ENCODE measurements at places on chromosomes 2 and 18.

GRCh38 chr2:50069454-50069853 lies 915.1 kb upstream of the FSHR start:
- no peak for DNase-seq

DNA sequence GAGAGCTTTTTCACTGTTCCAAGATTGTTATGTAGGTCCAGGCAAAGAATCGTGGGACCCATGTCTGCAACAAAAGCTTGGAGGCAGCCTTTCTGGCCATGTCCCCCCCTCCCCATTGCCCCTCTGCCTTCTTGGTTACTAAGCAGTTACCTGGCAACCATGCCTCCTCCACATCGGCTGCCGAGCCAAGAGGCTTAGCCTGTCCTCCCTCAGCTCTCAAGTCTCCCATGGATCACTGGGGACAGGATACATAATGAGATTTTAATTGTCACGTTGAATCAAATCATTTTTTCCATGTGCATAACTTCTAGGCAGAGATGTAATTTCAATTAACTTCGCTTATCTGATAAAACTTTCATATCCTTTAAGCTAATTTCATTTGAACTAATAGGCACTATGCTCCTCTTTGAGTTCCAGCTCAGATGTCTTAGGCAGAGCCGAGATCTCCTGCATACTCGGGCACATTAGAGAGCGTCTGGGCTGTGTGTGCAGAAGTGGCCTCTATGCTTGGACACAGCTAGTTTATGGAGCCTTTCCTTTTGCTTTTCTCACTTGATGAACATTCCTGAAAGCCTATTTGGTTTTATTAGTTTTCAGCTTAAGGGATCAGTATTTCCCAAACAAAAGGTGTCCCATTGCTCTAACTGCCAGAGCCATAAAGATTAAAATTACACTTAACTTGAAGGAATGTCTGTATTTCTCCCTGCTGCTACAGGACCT lies 80.7 kb downstream of the LYPD1 start:
- no peak for DNase-seq

DNA sequence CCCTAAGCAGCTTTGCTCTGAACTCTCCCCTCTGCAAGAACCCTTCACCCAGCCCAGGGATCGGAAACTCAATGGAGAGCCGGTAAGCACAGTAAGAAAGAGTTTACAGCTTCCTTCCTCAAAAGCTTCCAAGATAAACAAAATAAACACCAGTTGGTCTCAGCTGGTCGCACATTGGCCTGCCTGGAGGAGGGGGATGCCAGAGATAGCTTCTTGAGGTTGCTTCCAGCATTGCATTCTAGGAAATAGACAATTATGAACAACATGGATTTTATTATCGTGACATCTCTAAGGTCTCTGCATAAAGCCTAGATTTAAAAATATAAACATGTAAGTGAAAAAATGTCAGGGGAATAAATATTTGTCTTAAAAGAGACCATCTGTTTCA lies 141.5 kb upstream of the PKDCC start:
- no peak for DNase-seq

GRCh38 chr2:118250001-118250400 lies 161.7 kb downstream of the INSIG2 start:
- no peak for DNase-seq

DNA sequence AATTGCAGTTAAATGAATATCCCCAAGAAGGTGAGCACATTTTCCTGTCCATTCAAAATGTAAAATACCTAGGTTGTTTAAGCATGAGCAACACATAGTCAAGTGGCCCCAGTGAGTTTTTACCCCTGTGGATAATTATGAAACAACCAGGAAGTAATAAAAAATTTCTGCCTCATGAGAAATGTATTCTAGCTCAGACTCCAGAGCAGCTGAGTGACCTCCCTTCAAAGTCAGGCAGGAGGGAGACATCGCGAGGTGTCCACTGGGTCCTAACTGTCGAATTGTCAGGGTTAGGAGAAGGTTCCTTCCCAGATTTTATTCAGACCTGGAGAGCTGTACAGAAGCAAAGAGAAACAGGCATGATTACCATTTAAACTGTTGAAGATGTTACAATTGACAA lies 416.6 kb upstream of the SMIM21 start:
- no peak for DNase-seq

DNA sequence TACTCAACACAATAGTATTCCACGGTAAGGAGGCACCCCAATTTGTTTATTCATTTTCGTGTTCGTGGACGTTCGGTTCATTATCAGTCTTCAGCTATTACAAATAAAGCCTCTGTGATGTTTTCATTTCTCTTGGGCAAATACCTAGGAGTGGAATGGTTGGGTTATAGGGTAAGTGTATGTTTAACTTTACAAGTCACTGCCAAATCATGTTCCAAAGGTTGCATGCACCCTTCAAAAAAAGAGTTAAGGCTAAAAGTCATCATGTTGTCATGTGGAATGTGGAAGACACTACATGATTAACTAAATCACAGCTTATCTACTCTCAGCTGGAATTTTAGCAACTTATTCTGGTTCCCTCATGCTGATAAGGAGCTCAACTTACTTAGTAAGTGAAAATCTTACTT lies 15.8 kb downstream of the INO80C start:
- DNase-seq = no peak

- DNase-seq = no peak
Measured at GRCh38 chr2:36492216-36492945, 105.6 kb downstream of the FEZ2 start.

- no peak for DNase-seq
Measured at GRCh38 chr2:23148342-23148741, 236.6 kb upstream of the KLHL29 start.

DNA sequence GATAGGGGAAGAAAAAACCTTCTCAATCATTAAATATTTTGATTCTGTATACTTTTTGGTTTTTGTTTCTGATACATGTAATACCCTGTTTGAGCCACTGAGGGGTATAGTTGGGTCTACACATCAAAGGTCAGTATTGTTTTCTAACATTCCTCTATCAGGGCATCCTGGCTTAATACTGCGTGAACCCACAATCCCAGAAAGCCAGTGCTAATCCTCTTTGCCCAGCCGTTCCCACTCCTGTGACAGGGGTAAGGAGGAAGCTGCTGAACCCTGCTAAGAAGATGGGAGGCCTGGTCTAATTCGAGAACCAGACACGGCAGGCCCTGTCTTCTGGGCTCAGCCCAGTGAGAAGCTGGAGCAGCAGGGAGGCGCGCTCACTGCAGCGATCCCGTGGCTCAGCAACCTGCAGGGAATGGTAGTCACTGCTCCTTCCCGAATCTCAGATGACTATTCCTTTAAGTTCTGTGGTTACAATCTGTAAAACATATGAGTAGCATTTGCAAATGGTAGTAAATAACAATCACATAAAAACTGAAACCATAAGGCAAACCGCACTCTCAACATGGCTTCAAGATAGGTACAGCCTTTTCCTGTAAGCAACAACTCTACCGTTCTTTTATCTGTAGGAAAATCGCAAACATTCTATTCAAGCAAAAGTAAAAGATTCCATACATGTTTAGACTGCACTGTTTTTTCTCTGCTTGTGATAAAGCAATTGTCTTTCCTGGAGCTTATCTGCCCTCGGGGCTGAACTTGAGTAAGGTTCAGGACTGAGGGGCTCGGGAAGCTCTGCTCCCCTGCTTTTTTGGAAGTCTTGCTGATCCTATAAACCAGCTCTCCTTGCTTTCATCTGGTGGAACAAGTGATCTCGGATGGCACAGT lies 87.0 kb downstream of the EPB41L3 start:
- DNase-seq = no peak

DNA sequence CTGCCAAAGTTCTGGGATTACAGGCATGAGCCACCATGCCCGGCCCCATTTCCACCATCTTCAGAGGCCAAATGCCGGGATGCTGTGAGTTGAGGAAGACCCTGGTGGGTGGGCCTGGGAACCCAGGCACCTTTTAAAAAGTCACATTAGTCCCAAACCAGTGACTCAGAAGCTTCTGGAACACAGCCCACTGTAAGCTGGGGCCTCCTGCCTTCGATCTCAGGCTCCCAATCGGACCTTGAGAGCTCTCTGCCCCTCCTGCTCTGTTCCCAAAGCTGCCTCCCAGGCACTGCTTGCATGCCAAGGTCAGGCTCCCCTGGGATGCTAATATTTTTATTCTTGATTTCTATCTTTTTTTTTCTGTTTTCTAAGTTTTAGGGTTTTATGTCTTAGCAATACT lies 4.2 kb downstream of the ADCY3 start:
- DNase-seq = no peak

DNA sequence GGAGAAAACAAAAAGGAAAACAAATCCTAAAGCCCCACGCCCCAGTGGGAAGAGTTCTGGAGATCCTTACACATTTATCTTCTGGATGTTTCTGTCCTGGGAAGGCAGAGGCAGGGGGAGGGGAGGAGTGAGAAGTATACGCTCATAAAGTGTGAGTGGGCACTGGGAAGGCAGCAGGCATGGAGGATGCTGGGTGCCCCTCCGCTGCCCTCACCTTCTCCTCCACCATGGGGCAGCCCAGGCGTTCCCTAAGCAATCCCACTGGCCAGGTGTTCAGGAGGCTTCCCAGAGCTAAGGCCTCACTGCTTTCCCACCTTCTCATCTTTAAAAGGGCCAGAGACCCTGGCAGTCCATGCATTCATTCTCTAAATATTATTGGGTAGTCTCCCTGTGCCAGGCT lies 112.0 kb upstream of the SMAD2 start:
- no peak for DNase-seq

GRCh38 chr2:197461057-197461456 lies 7.7 kb downstream of the COQ10B start:
- DNase-seq = no peak

- DNase-seq = no peak
Measured at GRCh38 chr2:137983581-137983980, 19.3 kb downstream of the HNMT start.

DNA sequence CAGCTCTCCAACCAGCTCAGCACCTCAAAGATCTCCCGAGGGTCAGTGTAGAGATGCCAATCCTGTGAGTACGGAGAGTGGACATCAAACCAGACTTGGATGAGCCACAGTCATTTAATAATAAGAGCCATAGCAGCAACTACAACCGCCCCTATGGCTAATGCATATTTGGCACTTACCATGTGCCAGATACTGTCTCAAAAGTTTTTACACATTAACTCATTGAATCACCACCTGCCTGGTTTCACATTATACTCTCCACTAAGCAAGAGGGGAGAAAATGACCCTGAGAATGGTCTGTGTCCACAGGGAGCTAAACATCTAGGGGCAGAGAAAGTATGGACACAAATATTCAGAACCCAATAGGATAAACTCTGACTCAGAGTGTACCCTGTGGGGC lies 2.6 kb downstream of the CNPPD1 start:
- DNase-seq = no peak

- no peak for DNase-seq
Measured at GRCh38 chr2:45168711-45169338, 159.6 kb upstream of the SIX2 start.

GRCh38 chr2:213764849-213765248 lies 480.6 kb downstream of the SPAG16 start:
- no peak for DNase-seq

GRCh38 chr2:112085916-112086669 lies 31.0 kb downstream of the TMEM87B start:
- no peak for DNase-seq

GRCh38 chr18:66724664-66725356 lies 120.9 kb upstream of the CDH19 start:
- no peak for DNase-seq

- no peak for DNase-seq
Measured at GRCh38 chr2:238571661-238572372, 145.1 kb downstream of the ASB1 start.

DNA sequence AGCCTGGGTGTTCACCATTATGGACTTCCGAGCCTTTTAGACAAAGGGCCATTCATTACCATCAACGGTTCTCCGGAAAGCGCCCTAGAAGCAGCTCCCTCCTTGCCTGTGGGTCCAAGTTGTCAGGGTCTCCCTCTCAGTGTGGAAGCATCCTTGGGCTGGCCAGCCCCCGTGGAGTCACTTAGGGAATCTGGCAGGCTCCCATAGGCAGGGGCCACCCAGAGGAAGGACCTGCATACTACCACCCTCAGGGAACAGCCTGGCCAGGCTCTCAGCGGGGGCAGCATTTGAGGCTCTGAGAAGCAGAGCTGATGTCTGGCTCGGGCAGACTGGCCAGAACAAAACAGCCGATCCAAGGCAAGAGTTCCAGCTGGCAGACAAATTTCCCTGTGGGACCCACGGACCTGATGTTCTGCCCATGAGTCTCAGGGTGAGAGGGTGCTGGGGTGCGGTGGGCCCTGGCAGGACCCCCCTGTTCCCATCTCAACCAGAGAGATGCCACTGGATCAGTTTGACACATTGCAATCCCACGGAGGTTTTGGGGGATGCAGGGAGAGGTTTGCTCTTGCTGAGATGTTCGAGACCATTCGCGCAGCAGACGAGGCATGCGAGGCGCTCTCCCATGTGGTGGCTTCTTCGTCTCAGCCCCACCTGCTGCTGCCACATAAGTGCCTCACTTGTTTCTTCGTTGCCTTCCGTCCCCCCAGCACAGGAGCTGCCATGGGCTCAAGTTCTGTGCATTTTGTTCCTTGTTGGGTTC lies 56.9 kb downstream of the ACKR3 start:
- no peak for DNase-seq

- DNase-seq = no peak
Measured at GRCh38 chr2:3233877-3234276, 143.7 kb downstream of the EIPR1 start.

DNA sequence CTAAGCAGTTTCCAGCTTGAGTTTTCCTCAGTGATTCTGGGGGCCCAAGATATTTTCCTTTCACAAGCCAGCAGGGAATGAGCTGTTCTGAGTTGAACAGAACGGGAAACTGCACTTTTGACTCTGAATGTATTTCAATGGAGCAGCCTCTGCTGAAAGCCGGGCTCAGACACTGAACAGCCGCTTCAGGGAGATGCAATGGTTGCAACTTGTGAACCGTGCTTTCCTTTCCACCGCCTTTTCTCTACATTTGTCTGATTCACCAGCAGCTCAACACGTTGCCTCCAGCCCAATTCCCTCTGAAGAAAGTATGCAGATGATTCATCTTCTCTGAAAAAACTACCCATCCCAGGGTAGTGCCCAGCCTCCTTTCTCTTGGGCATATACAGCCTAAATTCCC lies 119.3 kb upstream of the PKDCC start:
- DNase-seq = no peak

GRCh38 chr2:72165792-72166191 lies 18.1 kb upstream of the CYP26B1 start:
- no peak for DNase-seq

GRCh38 chr2:147531269-147531668 lies 313.6 kb upstream of the ACVR2A start:
- DNase-seq = no peak

- DNase-seq = no peak
Measured at GRCh38 chr2:7191932-7192331, 274.7 kb downstream of the RNF144A start.

- no peak for DNase-seq
Measured at GRCh38 chr18:5979176-5979888, 84.0 kb upstream of the TMEM200C start.

Data from stimulated activated CD4-positive, alpha-beta T cell treated with anti-CD3 and anti-CD28 coated beads, Interleukin-15, amount 100 ng/mL, for 48 hours (primary cell).